ENCODE measurements at places on chromosomes 5 and 9.

- no peak for DNase-seq
These were observed 72.4 kb downstream of the NUDT12 start for GRCh38 chr5:103490030-103490739.

- no peak for DNase-seq
These were observed 525.9 kb upstream of the CLINT1 start for GRCh38 chr5:158384535-158385481.

- no peak for DNase-seq
These were observed 29.7 kb upstream of the MEIKIN start for GRCh38 chr5:131974956-131975726.

DNA sequence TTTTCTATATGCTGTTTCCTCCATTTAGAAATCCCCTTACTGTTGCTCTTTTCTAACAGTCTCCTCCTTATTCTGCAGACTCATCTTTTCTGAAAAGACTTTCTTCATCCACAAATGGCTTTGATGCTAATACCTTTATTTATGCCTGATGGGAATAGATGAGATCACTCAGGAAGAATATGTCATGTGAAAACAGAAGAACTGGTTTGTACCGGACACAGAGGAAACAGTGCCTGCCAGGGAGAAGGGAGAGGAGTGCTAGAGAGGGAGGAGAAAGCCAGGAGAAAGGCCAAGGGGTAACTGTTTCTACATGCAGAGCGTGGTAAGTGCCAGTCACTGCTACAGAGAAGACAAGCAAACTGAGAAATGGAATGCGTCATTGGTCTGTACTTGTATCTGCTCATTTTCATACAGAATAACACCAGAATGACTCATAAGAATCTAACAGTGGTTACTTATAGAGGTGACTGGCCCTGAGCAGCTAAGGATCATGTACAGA, 45.9 kb upstream of the PJA2 start:
- no peak for DNase-seq

DNA sequence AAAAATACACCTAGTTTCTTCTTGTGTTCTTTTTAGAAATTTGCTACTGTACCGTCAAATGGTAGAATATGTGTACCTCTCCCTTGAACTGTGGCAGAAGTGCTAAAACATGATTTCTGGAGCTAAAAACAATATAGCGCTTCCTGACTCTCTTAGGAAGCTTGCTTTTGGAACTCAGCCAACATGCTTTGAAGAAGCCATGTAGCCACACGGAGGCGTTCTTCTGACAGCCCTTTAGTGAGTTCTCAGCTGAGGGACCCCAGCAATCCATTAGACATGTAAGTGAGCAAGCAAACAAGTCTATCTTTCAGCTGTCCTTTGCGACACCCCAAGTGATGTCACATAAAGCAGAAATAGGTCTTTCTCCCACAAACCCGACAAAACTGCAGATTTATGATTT, 917.0 kb downstream of the CDH9 start:
- DNase-seq, result no peak

- DNase-seq, result no peak
These were observed 179.5 kb downstream of the TMEM38B start for GRCh38 chr9:105873801-105874200.

GRCh38 chr5:180541710-180542109, 47.5 kb downstream of the CNOT6 start:
- no peak for DNase-seq

DNA sequence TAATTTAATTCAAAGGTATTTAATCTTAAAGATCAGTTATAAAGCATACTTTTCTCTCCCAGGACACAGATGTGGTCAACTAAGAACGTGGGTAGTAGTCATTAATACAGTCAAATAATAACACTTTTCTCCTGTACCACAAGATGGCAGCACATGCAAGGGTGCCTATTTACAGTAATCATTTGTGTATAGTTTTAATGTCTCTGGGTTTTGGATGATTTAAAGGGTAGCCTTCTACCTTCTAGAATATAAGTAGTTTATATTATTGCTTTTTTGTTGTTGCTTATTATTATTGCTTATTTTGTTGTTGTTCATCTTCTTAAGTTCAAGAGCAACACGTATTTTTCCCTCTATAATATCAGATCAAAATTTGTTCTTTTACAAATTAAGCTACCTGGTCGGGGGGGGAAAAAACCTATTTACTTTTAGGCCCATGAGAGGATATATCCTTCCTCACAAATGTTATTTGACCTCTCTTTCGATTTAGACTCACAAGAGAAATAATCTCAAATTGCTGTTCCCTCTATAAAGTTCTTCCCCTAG, 59.6 kb upstream of the SLC27A6 start:
- DNase-seq, result no peak

Data from posterior cingulate gyrus (tissue), 11 donors.